GM19239 (cell line): ENCODE measurements at places on chromosomes 16 and 17.

- no peak for DNase-seq
Observed at GRCh38 chr16:66619534-66620428, 15.3 kb downstream of the CMTM3 start.

GRCh38 chr17:78589031-78589675, 12.0 kb upstream of the DNAH17 start:
- no peak for DNase-seq

- DNase-seq, result no peak
Observed at GRCh38 chr17:70109497-70109896, 34.5 kb downstream of the KCNJ16 start.

DNA sequence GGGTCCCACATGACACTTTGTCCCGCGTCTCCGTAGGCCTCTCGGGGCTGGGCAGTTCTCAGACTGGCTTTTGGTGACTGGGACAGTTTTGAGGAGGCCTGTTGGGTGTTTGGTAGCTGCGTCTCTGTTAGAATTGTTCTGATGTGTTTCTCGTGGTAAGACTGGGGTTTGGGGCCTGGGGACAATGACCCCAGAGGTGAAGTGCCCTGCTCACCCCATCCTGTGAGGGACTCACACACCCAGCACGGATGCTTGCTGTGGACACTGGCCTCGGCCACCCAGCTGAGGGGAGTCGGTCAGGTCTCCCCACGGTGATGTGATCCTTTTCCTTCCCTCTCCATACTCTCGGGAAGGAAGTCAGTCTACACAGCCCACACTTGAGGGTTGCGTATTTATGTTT, 50.3 kb downstream of the METRNL start:
- DNase-seq, result no peak

GRCh38 chr16:14357328-14357727, 272.7 kb downstream of the PARN start:
- DNase-seq, result no peak

DNA sequence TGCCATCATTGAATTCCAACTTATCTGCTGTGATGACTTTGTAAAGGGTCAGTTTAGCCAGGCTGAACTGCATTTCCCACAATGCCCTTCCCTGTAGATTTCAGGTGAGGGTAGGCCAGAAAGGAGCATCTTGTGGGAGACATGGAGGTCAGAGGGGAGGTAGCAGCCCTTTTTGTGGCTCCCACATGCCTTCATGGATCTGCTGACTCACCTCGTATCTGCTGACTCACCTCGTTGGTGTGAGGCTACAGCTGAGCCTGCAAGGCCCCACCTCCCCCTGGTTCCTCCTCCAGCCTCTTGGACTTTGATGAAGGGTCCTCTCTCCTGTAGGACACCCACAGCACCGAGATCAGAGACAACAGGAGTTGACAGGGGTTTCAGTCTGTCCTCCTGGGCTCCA, 102.5 kb downstream of the SALL1 start:
- no peak for DNase-seq

DNA sequence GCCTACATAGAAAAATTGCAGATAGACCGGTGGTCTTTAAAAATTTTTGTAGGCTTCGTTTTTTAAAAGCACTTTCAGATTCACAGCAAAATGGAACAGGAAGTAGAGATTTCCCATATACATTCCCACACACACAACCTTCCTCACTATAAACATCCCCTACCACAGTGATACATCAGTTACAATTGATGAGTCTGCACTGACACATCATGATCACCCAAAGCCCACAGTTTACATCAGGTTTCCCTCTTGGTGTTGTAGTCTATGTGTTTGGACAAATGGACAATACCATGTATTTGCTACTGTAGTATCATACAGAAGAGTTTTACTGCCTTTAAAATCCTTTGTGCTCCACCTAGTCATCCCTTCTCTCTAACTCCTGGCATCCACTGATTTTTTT, 113.9 kb upstream of the ADAMTS18 start:
- DNase-seq, result no peak

DNA sequence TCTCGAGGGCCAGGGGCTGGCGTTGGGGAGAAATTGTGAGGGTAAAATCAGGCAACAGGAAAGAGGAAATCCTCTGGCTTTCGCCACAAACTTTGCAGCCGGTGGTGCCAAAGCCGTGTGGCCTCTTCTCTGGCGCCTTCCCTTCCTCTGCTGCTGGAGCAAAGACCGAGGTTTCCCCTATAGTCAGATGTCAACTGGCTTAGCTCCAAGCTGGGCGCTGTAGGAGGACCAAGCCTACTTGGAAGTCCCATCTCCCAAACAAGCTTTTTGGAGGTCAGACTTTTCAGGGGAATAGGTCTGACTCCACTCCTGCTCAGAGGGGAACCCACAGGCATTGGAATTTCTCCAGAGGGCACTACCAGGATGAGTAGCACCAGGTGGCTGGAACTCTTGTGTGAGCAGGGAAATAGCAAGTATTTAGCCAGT, 5.0 kb downstream of the IGFBP4 start:
- no peak for DNase-seq

DNA sequence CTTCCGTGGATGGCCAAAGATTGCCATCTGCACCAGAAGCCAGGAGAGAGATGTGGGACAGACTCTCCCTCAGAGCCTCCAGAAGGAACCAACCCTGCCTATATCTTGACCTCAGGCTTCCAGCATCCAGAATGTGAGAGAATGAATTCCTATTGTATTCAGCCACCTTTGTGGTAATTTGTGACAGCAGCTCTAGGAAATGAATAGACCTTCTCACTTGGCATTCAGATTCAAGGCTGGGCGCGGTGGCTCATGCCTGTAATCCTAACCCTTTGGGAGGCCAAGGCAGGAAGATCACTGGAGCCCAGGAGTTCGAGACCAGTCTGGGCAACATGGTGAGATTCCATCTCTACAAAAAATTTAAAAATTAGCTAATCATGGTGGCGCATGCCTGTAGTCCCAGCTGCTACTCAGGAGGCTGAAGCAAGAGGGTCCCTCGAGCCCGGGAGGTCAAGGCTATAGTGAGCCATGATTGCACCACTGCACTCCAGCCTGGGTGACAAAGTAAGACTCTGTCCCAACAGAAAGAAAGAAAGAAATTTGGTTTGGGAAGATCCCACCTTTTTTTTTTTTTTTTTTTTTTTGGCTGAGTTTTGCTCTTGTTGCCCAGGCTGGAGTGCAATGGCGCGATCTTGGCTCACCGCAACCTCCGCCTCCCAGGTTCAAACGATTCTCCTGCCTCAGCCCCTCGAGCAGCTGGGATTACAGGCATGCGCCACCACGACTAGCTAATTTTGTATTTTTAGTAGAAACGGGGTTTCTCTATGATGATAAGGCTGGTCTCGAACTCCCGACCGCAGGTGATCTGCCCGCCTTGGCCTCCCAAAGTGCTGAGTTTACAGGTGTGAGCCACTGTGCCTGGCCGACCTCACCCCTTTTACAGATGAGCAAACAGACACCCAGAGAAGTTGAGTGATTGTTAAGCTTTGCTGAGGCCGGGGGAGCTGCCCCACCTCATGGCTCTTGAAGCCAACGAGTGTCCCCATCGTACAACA, 4.3 kb upstream of the CPSF4L start:
- DNase-seq, result no peak

GRCh38 chr16:88276591-88276990, 106.2 kb upstream of the ZNF469 start:
- no peak for DNase-seq
